ENCODE measurements at places on chromosomes 1 and 21.

DNA sequence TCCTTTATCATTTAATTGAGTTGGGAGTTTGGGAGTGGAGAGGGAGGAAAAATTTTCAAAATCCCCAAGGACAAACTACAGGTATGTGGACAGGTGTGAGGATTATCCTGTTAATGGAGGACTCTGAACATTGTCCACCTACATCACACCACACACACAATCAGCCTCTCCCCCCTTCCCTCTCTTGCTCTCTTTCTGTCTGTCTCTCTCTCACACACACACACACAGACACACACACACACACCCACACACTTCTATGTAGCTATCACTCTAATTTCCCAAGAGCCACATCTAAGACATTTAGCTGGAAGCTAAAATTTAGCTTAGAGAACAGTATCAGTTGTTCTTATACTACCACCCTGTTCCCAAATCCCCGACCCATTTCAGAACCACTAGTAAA, 1.5 kb downstream of the S100A8 start:
- no peak for DNase-seq

DNA sequence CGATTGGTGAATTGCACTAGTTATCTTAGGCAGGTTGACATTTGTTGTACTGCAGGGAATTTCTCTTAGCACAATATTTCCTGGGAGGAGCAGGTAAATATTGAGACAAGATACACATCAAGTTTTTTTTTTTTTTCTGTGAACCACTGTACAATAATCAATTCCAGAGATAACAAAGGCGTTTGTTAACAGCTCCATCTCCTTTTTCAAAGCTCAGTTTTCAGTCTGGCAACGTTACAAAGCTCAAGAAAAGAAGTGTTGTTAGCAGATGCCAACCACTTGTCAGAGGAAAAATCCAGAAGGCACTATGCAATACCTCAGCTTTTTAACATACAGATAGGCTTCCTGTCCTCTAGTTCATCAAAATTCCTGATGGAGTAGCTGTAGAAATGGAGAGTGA, 40.9 kb upstream of the DAB1 start:
- DNase-seq, result no peak

DNA sequence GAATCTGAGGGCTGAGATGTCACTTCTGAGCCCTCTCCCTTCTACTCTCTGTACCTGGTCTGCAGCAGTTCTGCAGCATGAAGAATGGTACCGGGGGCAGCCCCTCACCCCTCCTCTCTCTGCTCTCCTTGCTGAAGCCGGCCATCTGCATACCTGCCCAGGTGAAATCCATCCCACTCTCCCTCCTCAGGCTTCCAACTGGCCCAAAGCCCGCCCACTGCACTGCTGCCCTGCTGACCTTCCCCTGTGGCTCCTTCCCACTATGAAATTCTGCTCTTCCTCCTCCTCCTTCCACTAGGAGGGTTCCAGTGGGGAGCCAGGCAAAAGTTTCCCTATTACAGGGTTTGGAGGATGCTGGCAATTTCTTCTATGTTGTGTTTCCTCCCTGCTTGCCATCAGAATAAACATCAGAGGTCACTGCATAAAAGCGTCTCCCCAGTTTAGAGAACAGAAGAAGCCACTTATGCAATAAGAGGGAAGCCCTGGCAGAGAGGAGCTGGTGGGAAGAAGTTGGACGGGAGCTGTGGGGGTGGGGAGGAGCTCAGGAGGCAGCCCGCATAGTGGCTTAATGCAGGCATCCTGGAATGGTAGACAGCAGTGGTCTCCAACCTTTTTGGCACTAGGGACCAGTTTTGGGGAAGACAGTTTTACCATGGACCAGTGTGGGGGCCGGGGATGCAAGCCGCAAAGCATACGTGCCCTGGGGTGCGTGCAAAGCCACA, 30.3 kb downstream of the TMCO4 start:
- DNase-seq, result no peak

DNA sequence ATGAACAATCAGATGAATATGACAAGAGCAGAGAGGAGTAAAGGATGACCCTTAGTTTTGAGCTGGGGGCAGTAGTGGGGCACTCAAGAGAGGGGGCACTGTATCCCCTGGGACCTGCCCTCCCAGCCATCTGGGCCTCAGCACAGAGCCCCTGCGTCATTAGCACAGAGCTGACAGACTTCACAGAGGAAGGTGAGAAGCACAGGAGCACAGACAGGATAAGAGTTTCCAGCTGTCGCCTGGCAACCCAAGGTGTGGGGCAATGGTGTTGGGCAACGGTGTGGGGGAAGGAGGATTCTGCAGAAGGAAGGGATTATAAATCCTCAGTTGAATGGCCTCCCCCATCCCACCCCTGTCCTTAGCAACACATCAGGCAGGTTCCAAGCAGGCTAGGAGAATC, 30.2 kb downstream of the RAB3B start:
- no peak for DNase-seq

DNA sequence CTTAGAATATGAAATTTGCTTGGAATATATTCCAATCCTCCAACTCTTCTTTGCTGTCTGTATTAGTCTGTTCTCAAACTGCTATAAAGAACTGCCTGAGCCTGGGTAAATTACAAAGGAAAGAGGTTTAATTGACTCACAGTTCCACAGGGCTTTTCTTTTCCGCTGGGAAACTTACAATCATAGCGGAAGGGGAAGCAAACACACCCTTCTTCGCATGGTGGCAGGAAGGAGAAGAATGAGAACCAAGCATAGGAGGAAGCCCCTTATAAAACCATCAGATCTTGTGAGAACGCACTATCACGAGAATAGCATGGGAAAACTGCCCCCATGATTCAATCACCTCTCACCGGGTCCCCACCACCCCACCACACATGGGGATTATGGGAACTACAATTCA, 14.8 kb downstream of the CENPF start:
- DNase-seq, result no peak

- DNase-seq, result peak; percentile 23
Measured at GRCh38 chr21:36330904-36331303, 10.9 kb downstream of the MORC3 start.

- DNase-seq, result no peak
Measured at GRCh38 chr1:34358636-34359035, 181.9 kb downstream of the C1orf94 start.

- DNase-seq, result no peak
Measured at GRCh38 chr1:159800177-159800930, 1.8 kb upstream of the FCRL6 start.

DNA sequence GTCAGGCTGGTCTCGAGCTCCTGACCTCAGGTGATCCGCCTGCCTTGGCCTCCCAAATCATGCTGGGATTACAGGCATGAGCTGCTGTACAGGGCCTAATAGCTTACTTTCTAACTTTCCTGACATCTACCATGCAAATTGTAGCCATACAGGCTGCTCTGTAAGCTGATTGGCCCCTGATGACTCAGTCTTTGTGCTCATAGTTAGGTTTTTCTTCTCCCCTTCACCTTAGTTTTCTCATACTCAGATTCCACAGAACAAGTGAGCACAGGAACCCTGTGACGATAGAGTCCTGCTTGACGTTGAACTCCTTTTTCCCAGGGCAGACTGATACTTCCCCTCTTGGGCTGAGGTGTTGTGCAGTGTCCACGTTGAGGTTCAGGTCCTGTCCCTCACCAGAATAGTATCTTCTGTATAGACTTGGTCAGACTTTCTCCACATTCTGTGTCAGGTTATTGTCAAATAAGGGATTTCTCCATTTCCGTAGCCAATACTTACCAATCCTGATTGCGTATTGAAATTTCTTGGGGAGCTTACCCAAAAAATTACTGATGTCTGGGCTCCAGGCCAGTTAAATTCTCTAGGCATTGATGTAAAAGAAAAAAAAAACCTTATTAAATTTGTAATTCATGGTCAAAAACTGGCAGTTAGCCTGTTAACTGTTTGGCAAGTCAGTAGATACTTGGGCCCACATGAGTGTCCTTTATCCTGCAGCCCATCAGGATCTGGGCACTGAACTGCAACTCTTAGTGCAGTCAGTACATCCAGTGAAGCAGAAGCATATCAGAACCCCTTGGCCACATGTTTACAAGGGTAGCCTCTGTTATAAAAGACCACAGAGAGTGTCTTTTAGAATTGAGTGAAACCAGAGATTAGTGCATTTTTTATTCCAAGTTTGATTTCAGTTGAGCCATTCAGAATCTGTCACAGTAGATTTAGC, 118.2 kb downstream of the DYRK1A start:
- DNase-seq, result no peak

GRCh38 chr1:81327103-81327710, 473.5 kb upstream of the ADGRL2 start:
- DNase-seq, result no peak

GRCh38 chr1:54391450-54392209, 14.6 kb downstream of the SSBP3 start:
- DNase-seq, result no peak

GRCh38 chr1:19676438-19676922, 11.8 kb downstream of the HTR6 start:
- no peak for DNase-seq

DNA sequence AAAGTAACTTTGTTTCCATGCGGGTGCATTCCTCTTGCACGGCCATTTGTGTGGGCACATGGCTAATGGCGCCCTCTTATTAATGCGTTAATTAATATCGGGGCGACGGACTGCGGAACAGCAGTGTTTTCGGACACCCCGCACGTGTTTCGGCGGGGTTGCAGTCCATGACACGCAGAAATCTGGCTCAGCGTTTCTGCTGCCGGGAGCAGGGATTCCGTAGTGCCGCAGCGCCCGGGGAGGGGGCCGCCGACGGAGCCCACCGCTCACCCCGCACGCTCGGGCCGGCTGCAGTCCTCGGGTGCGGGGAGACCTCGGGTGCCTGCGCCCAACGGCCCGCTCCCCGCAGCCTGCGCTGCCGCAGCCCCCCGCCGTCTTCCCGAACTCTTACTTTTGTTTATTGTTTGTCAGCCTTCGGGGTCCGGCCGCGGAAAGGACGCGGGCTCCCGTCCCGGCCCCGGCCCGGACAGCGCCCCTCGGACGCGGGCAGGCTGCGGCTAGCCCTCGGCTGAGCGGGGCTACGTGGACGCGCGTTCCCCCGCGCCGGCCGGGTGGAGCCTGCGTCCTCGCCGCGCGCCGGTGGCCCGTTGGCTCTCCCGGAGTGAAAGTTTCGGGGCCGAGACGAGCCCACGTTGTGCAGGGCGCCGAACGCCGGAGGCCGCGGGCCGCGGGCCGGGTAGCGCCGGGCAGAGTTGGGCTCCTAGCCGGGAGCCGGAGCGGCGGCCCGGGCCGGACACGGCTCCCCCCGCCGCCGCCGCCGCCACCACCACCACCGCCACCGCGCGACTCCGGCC, 849 bp downstream of the NFIA start:
- DNase-seq, result no peak

- DNase-seq, result no peak
Measured at GRCh38 chr1:246317332-246318035, 189.6 kb downstream of the SMYD3 start.

- no peak for DNase-seq
Measured at GRCh38 chr1:2212274-2212531, 15.9 kb upstream of the SKI start.

DNA sequence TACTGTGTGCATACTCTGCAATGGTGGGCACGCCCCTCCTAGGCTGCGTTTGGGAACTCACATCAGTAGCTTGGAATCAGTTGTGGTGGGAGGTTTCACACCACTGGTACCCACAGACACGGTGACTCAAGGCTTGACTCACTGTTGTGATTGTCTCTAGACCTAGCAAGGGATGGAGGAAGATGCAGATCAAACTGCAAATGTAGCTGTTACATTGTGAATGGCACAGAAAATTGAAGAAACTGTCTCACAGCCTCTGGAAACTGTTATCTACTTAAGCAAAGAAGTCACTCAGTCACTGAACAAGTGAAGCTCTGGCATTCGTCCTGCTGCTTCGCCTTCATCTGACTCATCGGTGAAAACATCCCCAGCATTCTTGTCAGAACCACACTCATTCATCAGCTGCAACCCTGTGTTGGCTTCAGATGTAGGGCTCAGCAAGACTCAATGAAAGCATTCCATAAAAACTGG, 59.5 kb downstream of the POFUT2 start:
- DNase-seq, result peak; percentile 80

Measured in stimulated activated naive CD4-positive, alpha-beta T cell treated with Interleukin-2 at 50 U/mL for 16 hours (primary cell).